Left cardiac atrium (tissue), 4 donors: ENCODE measurements at places on chromosomes 1 and 21.
A peak's percentile ranks its signal among the peaks of the same experiment; 100 is the strongest.

DNA sequence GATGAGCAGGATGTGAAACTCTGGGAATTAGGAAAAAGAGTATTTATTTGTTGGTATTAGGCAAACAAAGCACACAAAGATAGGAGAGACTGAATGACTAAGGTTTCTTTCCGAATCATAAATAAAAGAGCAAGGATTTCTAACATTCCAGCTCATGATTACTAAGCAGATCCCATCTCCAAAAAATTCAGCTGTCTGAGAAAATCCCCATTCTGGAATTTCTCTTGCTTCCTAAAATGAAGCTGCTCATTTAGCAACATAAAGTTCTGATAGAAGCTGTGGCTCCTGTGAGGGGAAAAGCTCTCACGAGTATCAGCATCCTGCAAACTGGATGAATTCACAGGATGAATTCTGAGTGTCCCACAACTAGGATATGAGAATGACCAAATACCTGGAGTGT, 6.7 kb upstream of the SH2D5 start:
- DNase-seq, result no peak

GRCh38 chr1:41573194-41573593, 88.7 kb upstream of the EDN2 start:
- DNase-seq, result no peak

DNA sequence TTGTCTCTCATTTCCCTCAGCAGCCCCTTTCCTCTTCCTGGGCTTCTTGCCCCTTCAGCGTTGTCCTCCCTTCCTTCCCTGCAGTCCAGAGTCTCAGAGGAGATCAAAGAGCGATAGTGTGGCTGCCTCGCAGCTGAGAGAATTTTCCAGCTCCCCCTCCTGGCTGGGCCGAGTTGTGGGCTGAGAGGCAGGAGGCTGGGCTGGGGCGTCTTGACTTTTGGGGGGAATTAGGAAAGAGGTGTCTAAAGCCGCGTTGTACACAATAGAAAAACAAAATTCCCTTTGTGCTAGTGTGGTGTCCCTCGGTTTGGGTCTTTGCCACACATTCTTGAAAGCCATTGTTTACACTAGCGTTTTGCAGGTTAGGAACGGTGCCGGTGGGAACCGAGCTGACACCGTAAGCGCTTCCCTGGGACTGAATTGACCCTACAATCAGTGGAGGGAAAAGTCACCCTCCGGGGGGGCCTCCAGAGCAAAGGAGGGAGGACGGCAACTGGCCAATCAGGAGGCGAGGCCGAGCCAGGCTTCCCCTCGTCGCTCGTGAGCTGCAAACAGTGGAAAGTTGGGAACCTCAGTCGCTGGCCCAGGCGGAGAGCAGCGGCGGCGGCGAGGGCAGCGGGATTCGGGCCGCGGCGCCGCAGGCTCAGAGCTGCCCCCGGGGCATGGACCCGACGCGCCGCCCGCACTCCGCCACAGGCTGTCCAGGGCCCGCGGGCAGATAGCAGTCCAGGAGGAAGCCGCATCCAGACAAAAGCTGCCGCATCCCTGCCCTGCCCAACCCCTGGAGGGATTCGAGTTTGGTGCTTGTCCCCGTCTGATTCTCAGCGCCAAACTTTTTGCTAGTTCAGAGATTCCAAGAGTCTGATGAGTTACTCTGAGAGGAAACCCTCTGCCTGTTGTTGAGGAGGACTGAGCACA, at the start of gene HMCN1:
TSS of gene HMCN1 (plus strand) at position 574 of the 918 bp plus-strand sequence. CDS start 389 bp downstream, outside the sequence.
- DNase-seq, result peak; percentile 88

DNA sequence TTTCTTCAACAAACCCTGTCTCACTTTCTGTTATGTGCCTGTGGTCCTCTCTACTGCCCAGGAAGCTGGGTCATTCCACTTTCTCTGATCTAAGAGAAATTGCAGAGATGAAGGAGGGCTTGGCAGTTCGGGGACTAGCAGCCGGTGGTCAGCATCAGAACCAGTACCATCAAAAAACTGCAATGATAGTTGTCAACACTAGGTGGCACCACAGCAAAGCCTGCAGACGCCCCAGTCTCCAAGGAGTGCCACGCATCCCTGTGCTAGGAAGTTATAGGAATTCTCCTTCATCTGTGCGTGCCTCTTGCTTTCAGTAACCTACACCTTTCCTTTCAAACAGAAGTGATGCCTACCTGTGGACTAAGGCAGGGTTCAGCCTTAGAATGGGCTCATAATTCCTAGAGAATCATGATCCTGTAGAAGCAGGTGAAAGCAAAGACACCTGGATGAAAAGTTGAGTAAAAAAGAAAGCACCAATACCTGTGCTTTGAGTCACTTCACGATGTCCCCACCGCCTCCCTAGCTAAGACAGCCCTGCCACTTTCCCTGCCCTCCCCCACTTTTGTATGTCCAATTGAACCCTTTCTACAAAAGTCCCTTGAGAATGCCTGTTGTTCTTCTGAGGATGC, 129.2 kb downstream of the ADAMTS1 start:
- DNase-seq, result peak; percentile 33

- DNase-seq, result no peak
Measured at GRCh38 chr1:79845936-79846335, 839.4 kb upstream of the ADGRL4 start.

GRCh38 chr21:37405629-37406028, 39.1 kb downstream of the DYRK1A start:
- DNase-seq, result no peak

DNA sequence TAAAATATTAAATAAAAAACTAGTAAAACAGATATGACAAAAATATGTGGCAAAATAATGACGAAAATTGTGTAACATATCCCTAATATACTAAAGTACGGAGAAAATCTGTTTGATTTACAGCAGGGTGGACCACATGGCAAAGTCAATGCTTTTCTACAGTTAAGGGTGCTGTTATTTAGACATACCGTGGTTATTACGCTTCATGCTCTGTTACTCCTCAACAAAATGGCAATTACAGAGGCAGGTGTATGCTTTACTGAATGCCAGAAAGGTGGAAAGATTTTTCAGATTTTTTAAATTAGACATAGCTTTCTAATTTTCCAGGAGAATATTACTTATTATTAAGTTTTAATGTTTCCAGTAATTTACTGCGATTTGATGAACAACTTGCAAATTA, 343.9 kb upstream of the DPYD start:
- DNase-seq, result no peak

- DNase-seq, result no peak
Measured at GRCh38 chr21:46157987-46158451, 2.6 kb upstream of the FTCD start.

- no peak for DNase-seq
Measured at GRCh38 chr21:25424634-25425033, 182.6 kb downstream of the MRPL39 start.
